ENCODE measurements at places on chromosomes 12 and 14. TPM values are rescaled to one million over a fixed set of nuclear protein-coding genes. Genes with fewer than 3 reads are reported as not detected.

KRT2 gene
- not detected for total RNA-seq

TAS2R43 gene
- total RNA-seq, result 3.3 TPM

OVCH1 gene
- total RNA-seq, result not detected

MUCL1 gene
- not detected for total RNA-seq

AQP5 gene
- total RNA-seq, result not detected

ZBTB39 gene
- total RNA-seq, result 6.8 TPM

KRT86 gene
- not detected for total RNA-seq

ATP5MC2 gene
- total RNA-seq, result 70.1 TPM

STAB2 gene
- total RNA-seq, result not detected

ART4 gene
- total RNA-seq, result 6.5 TPM

PZP gene
- not detected for total RNA-seq

NYNRIN gene
- total RNA-seq, result 1.2 TPM

TBC1D30 gene
- total RNA-seq, result 0.42 TPM

PLEKHH1 gene
- 1.0 TPM for total RNA-seq

ABCC9 gene
- 6.8 TPM for total RNA-seq

KLC1 gene
- total RNA-seq, result 193 TPM

CLEC4C gene
- total RNA-seq, result not detected

CIROP gene
- total RNA-seq, result not detected

TMTC3 gene
- 55.5 TPM for total RNA-seq

POTEM gene
- not detected for total RNA-seq

TEX52 gene
- total RNA-seq, result not detected

SMCO2 gene
- total RNA-seq, result 1.4 TPM

ALX1 gene
- total RNA-seq, result 0.18 TPM

TMEM63C gene
- 0.30 TPM for total RNA-seq

AQP6 gene
- not detected for total RNA-seq

SERPINA10 gene
- not detected for total RNA-seq

CFAP54 gene
- total RNA-seq, result 1.4 TPM

TRMT61A gene
- total RNA-seq, result 10.7 TPM

C14orf39 gene
- not detected for total RNA-seq

HOXC9 gene
- 4.3 TPM for total RNA-seq

SLC38A2 gene
- total RNA-seq, result 504 TPM

TTC6 gene
- total RNA-seq, result 0.09 TPM

AQP2 gene
- total RNA-seq, result not detected

FAM90A1 gene
- total RNA-seq, result 0.09 TPM

PPP1R1A gene
- not detected for total RNA-seq

PRIMA1 gene
- not detected for total RNA-seq

RFX4 gene
- total RNA-seq, result not detected

TROAP gene
- 0.89 TPM for total RNA-seq

KRT5 gene
- not detected for total RNA-seq

MAP1LC3B2 gene
- total RNA-seq, result 0.59 TPM

ANG gene
- 3.9 TPM for total RNA-seq

TSPAN8 gene
- not detected for total RNA-seq

HRK gene
- not detected for total RNA-seq

GLTP gene
- total RNA-seq, result 56.1 TPM

CCDC175 gene
- total RNA-seq, result not detected

PRKD1 gene
- 19.6 TPM for total RNA-seq

TRHDE gene
- total RNA-seq, result 78.4 TPM

SLC39A5 gene
- not detected for total RNA-seq

SLC17A8 gene
- not detected for total RNA-seq

ZBTB42 gene
- total RNA-seq, result 3.9 TPM

VWF gene
- 1.5 TPM for total RNA-seq

FAR2 gene
- total RNA-seq, result 0.89 TPM

KLHL33 gene
- 0.05 TPM for total RNA-seq

FAM234B gene
- total RNA-seq, result 10.1 TPM

ATG2B gene
- 26.9 TPM for total RNA-seq

EGLN3 gene
- 1.1 TPM for total RNA-seq

C12orf57 gene
- 210 TPM for total RNA-seq

NTF3 gene
- total RNA-seq, result 7.1 TPM
